ENCODE measurements at places on chromosomes 4 and X.

GRCh38 chrX:17662391-17662790 lies 74.9 kb upstream of the SCML1 start:
- DNase-seq: no peak

DNA sequence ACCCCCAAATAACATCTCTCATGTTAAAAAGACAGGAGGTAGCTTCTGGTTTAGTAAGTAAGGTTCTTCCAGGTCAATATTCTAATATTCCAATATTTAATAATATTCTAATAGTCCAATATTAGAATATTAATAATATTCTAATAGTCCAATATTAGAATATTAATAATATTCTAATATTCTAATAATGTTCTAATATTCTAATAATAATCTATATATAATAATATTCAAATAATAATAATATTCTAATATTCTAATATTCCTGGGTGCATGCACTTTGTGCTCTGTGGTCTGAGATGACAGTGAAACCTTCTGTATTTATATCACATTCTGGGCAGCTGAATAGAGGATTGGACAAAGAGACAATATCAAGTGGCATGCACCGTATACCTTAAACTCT lies 96.1 kb downstream of the PCDH10 start:
- DNase-seq: no peak

DNA sequence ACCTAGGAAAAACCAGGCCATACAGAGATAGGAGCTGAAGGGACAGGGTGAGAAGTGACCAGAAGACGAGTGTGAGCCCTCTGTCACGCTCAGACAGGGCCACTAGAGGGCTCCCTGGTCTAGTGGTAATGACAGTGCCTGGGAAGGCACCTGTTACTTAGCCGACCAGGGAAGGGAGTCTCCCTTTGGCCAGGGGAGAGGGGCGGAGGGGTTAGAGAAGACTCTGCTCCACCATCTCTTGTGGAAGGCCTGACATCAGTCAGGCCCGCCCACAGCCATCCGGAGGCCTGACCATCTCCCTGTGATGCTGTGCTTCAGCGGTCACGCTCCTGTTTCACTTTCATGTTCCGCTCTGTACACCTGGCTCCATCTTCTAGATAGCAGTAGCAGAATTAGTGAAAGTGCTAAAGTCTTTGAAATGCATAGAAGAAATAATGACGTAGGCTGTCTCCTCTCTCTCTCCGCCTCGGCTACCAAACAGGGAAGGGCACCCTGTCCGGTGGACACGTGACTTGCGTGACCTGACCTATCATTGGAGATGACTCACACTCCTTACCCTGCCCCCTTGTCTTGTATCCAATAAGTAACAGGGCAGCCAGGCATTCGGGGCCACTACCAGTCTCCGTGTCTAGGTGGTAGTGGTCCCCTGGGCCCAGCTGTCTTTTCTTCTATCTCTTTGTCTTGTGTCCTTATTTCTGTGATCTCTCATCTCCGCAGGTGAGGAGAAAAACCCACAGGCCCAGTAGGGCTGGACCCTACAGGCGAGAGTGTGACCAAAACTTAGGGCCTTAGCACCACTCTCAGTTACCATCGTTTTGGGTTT lies 26.7 kb downstream of the HTT-AS start:
- peak; percentile 48 for DNase-seq

DNA sequence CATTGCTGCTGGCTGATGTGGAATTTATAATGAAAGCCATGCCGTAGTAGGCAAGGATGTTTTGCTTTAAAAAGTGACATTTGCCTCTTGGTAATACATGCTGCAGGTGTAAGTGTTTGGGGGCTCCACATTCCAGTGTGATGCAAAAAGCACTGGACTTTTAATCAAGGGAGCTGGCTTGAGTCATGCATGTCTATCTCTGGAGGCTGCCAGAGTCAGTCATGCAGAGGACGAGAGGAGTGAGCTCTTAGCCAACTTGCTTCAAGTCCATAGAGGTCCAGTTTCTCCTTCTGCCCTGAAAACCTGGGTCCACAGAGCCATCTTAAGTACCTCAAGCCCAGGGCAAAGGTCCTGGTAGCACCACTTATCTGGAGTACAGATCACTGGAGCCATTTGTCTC lies 11.6 kb upstream of the CXCL13 start:
- DNase-seq: no peak

- no peak for DNase-seq
These were observed 241.8 kb upstream of the SMIM31 start for GRCh38 chr4:164512124-164512523.

DNA sequence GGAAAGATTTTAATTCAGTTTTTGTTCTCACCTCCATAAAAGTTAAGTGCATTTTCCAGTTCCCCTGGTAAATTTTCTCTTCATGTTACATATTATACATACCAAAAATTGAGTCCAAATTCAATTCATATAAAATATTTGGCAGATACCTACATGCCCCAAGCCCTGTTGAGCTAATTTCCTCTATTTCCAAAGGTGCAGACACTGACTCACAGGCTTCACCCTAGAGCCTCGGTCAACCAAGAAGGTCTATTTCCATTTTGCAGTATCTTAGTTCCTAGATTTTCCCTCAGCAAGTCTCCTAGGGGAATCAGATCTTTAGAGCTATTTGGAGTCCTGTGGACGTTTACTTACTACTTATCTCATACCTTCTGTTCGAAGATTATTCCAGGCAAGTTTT lies 174.4 kb downstream of the TSPAN5 start:
- DNase-seq: no peak

- no peak for DNase-seq
These were observed 19.9 kb upstream of the PPP3CA start for GRCh38 chr4:101367201-101367600.

- no peak for DNase-seq
These were observed 110.7 kb downstream of the ABCB7 start for GRCh38 chrX:75045369-75045768.

- DNase-seq: no peak
These were observed 9.1 kb downstream of the BMPR1B start for GRCh38 chr4:94766856-94767255.

- no peak for DNase-seq
These were observed 1015.1 kb downstream of the RPA4 start for GRCh38 chrX:97898798-97899197.

DNA sequence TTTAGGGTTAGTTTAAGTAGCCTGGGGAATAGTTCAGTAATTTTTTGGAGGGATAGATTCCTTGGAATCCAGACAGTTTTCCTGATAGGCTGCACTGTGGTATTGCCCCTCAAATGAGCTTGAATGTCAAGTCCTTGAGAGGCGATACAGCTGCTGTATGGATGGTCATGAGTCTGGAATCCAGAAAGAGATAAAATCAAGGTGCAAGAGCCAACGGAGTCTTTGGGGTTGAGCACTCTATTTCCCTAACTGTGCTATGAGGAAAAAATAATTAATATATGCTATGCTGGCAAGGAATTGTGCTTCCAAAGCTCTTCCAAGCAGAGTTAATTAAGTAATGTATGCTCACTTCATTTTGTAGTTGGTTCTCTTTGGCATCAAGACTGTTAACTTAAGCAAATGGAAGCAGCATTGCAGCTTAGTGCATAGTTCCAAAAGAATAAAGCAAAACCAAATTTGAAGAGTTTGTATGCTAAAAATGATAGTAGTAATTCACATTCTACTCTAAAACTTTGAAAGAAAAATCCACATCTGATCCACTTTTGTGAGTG lies 48.8 kb downstream of the LIMCH1 start:
- no peak for DNase-seq

DNA sequence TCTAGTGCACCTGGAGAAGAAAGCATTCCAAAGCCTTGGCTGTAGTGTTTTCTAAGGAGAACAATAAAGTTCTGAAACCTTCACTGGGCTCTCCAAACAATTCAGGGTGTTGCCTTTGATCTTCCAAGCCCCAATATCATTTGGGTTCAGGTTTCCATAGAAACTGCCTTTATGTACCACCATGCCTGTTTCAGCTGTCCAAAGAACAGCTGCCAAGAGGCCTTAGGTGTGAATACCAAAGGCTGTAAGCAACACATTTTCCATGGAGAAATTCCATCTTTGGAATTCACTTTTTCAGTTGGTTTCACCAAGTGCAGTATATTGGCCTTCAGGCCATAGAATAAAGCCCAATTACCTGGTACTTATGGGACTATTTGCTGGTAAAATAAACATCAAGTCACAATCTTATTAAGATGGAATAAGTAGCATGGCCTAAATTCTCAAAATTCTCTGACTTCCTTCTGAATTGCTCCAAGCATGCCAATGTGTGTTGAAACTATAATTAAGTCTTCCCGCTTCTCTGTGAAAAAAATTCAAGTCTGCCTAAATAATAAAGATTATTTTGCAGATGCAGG lies 61.9 kb downstream of the COX18 start:
- no peak for DNase-seq

GRCh38 chr4:141026900-141027299 lies 106.4 kb downstream of the RNF150 start:
- DNase-seq: no peak

- no peak for DNase-seq
These were observed 3.1 kb downstream of the CXXC4 start for GRCh38 chr4:104491481-104492182.

- DNase-seq: no peak
These were observed 94.1 kb downstream of the GC start for GRCh38 chr4:71689822-71690221.

DNA sequence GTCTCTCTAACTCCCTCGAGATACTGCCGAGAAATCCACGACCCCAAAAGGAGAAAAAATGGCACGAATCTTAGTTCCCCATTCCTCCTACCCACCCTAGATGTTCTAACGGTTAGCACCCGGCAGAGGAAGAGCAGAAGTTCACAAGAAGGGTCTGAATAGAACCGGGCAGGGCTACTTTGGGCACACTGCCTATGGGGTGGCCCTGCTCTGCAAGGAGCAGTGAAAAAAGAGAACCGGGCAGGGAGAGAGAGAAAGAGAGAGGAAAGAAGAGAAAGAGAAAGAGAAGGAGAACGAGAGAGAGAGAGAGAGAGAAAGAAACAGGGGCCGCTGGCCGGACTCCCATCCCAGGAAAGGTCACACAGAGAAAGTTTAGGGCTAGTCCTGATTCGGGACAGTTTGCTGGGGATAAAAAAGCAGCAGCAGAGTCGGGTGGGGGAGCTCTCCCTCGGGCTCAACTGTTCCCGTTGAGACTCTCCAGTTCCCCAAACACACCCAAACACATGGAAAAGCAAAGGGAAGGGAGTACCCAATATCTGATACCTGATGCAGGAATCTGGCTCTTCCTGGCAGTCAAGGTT lies 468 bp downstream of the GLA start:
- no peak for DNase-seq

DNA sequence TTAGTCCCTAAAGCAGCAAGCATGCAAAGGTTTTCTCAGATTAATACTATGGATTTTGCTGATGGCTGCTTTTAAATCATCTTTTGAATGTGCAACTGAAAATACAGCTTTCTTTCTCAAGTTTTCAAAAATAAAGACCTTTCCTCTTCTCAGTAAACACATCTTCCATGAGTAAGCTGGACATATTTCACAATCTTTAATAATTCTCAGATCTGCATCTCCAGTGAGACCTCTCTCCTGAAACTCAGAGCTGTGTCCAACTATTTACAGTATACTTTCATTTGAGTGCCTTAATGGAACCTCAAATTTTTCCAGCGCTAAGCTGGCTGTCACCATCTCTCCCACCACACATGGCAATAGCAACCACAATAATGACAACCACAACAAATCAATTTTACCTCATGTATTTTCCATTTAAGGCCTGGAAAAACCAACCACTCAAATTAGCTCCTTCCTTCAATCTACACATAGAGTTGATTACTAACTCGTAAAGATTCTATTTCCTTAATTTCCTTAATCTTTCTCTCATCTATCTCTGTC lies 192.4 kb upstream of the RPL34 start:
- no peak for DNase-seq

- no peak for DNase-seq
These were observed 80.3 kb upstream of the DCLK2 start for GRCh38 chr4:149997881-149998421.

DNA sequence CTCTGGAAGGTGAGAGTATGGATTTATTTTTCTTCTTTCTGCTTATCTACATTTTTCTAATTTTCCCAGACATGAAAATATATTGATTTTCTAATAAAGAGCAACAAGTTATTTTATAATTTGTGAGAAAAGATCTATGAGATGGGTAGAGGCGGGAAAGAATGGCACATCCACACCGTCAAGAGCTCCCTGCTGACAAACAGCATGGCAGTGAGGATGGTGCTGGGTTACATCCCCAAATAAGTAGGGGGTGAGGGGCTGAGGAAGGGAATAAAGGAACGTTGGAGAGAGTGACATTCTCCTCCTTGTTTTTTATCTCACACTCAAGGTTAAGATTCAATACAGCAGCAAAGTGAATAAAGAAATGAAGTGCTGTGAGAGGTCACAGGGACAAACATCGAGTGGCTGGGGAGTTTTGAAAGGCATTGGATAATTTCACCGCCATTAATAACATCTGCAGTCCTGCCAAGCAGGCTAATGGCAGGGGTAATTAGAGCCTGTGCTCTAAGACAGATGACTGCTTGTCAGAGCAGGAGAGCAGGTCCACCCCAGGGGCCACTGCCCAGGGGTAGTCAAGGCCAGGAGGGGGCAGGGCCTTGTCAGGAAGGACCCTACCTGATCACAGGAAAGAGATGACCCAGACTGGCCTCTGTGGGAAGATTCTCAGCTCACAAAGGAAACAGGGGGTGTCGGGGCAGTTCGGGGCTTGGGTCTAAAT lies 323.8 kb downstream of the FBXW7 start:
- DNase-seq: no peak

GRCh38 chr4:17194586-17194985 lies 296.1 kb upstream of the LDB2 start:
- DNase-seq: no peak

- no peak for DNase-seq
These were observed 95.7 kb downstream of the CPZ start for GRCh38 chr4:8688041-8688907.

DNA sequence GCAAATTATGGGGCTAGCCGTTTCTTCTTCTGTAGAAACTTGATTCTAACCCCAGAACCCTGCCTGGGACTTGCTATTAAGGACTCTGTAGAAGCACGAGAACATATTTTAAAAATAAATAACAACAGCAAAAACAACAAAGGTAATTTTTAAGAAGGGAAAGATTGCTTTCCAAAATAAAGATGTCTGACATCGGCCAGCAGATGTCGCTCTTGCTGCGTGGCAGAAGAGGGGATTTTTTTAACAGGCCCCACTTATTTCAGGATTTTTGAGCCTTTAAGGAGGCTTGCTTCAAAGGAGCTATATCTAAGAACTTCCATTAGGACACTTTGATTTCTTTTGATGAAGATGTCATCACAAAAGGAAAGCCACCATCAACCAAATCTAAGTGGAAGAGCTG lies 62.8 kb upstream of the EGFL6 start:
- DNase-seq: peak; percentile 30

DNA sequence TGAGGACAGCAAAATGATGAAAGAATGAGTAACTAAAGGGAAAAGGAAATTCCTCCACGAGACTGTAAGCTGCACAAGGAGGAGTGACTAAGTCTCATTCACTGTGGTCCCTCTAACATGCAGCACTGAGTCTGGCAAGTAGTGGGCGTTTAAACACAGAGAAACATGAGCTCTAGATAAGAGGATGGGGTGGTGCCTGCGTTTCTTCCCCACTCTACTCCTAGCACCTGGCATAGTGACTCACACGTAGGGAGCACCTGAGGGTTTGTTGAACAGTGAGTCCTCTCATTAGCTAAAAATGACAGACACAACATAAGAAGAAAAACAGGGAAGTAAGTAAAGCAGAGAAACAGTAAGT lies 105.8 kb upstream of the CBR4 start:
- no peak for DNase-seq

Data from stimulated activated CD8-positive, alpha-beta memory T cell treated with anti-CD3 and anti-CD28 coated beads, Interleukin-4, amount 100 ng/mL, for 24 hours (primary cell).